ENCODE measurements at places on chromosomes 3 and 15.

DNA sequence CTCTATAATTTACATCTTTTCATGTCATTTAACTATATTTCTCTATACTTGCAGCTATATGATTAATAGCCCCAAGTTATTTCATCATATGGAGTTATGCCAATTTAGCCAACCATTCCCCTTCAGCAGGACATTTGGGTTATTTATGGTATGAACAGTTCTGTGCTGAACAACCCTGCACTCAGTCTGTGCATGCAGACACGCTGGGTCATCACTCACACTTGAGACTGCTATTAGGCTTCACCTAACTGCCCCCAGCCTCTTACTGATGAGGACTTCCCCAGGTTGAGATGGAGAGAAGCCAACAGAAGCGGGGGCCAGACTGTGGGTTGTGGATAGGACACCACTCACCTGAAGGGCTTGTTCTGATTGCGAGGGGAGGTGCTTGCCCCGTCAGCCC, 7.3 kb downstream of the TADA3 start:
- DNase-seq: no peak

- no peak for DNase-seq
Measured at GRCh38 chr15:38695249-38696108, 130.9 kb upstream of the RASGRP1 start.

DNA sequence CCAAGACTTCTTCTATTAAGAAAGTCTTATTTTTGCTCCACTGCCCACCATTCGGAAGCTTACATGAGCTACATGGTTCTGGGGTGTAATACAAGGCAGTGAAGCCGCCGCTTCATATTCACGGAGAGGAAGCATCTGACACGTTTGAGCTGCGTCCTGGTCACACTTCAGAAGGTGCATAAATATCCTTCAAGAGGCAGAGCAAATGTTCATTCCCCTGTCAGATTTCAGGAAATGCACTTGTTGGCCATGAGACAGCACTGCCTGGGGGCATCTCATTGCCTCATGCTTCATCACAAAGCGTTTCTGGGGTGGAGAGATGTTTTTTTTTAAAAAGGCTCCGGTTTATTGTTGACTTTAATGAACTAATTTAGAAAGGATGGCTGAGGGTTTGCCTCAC, 119.9 kb downstream of the CADPS start:
- no peak for DNase-seq

DNA sequence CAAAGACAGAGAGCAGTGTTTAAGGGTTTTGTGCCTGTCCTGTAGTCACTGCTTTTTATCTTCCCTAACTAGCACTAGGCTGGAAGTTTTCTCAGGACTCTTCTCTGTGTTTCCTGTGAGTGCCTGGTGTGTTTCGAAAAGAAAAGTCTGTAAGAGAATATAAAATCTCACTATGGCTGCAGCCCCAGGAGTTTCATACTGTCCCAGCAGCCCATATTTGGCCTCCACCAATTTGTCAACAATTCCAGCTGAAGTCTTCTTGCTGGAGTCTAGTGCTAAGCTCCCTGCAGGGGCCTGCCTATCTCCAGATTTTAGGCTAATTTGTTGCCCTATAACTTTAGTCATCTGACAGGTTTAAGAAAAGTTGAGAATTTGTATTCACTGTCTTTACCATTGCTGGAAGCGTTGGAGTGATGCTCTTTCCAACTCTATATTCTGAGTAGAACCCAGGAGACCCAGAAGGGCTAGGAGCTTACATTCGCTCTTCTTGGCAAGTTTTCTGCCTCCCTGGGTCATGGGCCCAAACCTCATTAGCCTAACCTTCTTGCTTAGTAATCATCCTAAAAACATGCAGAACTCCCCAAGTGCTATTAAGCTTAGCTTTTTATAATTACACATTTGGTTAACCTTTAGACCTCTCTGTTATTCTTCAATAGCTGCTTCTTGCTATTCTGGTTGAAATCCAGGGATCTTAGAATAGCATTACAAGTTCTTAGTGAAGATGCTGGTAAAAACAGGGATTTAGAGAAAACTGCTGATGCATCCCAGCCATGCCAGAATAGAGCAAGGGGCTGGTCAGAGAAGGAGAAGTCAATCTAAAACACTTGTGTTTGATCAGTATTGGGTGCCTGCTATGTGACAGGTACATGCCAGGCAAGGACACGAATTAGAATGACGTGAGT, 283.1 kb downstream of the NEK10 start:
- no peak for DNase-seq

DNA sequence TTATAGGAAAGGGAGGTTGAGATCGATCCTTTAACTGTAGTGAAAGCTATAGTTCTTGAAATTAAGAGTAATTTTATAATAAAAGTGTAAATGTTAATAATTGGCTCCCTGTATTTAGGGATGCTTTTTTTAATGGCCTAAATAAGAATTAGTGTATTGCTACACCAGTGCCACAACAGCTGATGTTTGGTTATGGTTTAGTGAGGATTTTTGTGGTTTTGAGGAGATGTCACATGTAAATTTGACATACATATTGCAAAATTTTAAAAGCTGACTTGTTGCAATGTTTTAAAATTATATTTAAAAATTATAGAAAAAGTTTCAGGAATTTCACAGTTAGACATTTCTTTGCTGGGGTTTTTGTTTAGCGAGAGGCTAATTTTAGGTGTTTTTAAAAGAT, 3.9 kb downstream of the TSC22D2 start:
- DNase-seq: no peak

- peak; percentile 50 for DNase-seq
Measured at GRCh38 chr3:128335621-128336296, 130.9 kb downstream of the DNAJB8 start.

DNA sequence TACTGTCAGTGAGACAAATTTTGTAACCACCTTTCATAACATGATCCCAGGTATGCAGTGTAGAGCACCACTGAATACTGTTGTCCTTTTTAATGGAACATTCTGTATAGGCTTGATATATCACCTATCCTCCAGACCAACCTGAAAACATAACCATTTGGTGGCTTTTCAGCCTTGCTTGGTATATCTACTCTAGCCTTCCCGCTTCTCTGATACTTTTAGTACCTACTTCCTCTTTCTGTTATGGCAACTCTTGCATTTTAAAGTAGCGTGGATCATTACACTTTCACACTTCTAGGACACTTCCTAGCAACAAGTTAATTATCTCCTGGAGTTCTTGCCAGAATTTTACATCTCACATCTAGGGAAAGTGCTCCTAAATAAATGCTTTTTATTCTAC, 226.6 kb upstream of the ROBO1 start:
- no peak for DNase-seq

DNA sequence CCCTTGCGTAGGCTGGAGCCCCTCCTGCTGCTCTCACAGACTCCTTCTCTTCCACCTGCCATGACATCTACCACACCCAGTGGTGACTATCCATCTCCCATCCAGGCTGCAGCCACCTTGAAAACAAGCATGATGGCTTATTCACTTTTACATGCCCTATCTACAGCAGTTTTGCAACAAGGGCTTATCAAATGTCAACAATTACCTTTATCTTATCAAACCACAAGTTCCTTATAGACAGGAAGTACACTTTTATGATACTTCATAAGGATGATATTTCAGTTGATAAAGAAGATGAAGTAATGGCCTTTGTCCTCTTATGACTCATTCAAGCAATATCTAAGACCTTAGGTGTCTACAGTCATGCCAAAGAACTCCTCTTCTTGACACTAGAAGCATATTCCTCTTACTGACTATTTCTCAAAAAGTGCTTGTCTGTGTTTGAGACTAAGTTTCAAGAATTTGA, 125.3 kb upstream of the SPRED1 start:
- DNase-seq: no peak
